GF-D8 (cell line): ENCODE measurements at places on chromosomes 5 and 9.

- DNase-seq: no peak
These were observed 1.8 kb downstream of the TRIM7 start for GRCh38 chr5:181203093-181203711.

DNA sequence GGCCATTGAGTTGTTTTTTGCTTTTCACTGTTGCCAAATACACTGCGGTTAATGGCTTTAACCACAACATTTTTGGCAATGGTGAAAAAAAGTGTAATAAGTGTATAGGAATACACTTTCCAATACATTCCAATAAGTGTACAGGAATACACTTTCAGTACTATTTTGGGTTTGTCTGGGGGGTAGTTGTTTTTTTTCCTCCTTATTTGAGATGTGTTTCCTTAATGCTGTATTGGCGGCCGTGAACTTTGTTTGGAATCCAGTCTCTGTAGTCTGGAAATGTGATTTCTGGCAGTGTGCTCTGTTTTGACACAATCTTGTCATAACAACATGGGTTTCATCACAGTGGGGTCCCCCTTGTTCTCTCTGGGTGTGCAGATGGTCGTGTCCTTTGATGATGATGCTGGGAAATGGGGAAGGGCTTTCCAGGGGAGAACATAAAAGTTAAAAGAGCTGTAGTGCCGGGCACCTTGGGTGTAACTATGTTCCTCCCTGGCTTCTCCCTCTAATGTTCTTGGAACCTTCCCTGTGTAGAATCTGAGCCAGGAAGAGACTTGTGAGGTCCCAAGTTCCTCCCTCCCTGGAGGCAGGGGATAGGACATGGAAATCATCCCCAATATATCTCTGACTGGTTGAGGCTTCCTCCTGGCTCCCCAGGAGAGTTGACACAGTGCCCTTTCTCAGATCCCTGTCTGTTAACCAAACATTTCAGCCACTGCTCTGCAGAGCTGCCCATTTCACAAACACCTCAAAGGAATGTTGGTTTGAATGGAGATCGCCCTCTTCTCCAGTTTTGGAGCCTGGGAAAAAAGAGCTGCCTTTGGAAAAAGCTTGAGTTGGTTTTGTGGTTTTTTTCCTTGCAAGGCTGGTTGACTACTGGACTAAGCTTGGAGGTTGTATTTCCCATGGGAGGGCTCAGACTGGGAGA, 44.8 kb downstream of the RCL1 start:
- no peak for DNase-seq

DNA sequence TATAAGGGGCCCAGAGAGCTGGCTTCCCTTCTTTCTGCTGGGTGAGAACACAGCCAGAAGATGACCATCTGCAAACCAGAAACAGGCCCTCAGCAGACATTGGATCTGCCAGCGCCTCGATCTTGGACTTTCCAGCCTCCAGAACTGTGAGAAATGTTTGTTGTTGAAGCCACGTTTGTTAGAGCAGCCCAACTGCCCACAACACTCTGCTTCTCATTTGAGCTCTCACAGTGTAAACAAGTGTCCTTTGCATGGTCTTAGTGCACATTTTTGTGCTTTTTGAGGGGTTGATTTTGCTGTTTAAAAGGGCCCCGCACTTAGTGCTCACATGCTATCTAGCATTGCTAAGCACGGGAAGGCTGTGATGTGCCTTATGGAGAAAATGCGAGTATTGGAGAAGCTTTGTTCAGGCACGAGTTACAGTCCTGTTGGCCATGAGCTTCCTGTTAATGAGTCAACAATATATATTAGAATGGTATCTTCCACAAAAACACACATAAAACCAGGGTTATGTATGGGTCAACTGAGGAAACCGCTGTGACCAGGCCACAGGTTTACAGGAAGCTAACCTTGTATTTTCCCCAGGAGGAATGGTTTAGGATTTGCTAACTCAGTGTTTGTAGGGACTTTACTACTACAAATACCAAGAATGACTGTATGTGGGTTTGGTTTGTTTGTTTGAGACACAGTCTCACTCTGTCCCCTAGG, 11.9 kb downstream of the CMBL start:
- DNase-seq: no peak

GRCh38 chr5:111517853-111518501, 5.6 kb upstream of the STARD4 start:
- no peak for DNase-seq
